Esophagus squamous epithelium (tissue), 5 donors: ENCODE measurements at places on chromosomes 1 and 21.

DNA sequence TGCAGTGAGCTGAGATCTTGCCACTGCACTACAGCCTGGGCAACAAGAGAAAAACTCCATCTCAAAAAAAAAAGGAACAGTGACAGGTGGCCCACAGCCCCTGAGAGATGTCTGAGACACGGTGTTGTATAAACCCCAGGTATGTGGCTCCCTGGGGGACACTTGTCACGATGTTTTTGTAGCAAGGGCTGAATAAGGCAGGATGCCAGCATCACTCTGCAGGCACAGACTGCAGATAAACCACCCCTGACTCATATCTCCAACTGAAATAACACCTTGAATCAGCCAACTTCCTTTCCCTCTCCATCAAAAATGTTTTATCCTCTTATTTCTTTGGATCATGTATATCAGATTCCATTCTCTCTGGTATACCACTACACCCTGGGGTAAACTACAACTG is 52.5 kb downstream of the NMNAT2 start:
- no peak for DNase-seq

- no peak for DNase-seq
Measured at GRCh38 chr1:41518471-41518870, 34.0 kb upstream of the EDN2 start.

GRCh38 chr1:38392861-38393260 is 346.3 kb upstream of the POU3F1 start:
- DNase-seq: no peak

- no peak for DNase-seq
Measured at GRCh38 chr1:160251687-160252526, 10.4 kb downstream of the DCAF8 start.

- no peak for DNase-seq
Measured at GRCh38 chr1:99669821-99670220, 23.9 kb downstream of the PALMD start.

- no peak for DNase-seq
Measured at GRCh38 chr1:32813941-32814739, 3.0 kb downstream of the YARS1 start.

DNA sequence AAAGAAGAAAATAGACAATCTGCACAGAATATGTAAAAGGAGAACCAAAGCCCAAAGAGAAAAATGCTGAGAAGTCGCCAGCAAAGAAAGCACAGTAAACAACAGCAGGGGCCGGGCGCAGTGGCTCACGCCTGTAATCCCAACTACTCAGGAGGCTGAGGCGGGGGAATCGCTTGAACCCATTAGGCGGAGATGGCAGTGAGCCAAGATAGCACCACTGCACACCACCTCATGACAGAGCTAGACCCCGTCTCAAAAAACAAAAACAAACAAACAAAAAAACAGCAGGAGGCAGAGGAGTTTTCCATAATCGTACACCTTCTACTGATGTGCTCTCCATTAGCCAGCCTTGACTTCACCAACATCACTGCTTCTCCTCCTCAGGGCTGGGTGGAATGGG is 153.2 kb downstream of the LYPLAL1 start:
- DNase-seq: no peak

GRCh38 chr1:6743189-6744101 is 41.8 kb upstream of the CAMTA1 start:
- no peak for DNase-seq
